Regular cardiac myocyte (primary cell): ENCODE measurements at places on chromosomes 5 and 9. TPM values are rescaled to one million over a fixed set of nuclear protein-coding genes. Genes with fewer than 3 reads are reported as not detected.

Gene GLRA1
- total RNA-seq: not detected in 2 replicates

Gene CCNO
- under 0.01 and 0.56 TPM in 2 replicates for total RNA-seq

Gene ZFP2
- under 0.01 and 0.28 TPM in 2 replicates for total RNA-seq

Gene LMNB1
- total RNA-seq: 14.9 and 98.2 TPM in 2 replicates

Gene LRRC19
- total RNA-seq: not detected in 2 replicates

Gene PPP2R2B
- total RNA-seq: 1.7 TPM in 1 of 2 replicates, not detected in the other

Gene HSPA5
- 355 and 538 TPM in 2 replicates for total RNA-seq

Gene LCNL1
- 0.85 TPM in 1 of 2 replicates, not detected in the other for total RNA-seq

Gene CDC20B
- 0.19 and 0.56 TPM in 2 replicates for total RNA-seq

Gene ZNF483
- 1.2 and 2.0 TPM in 2 replicates for total RNA-seq

Gene PCDHB1
- not detected in 2 replicates for total RNA-seq

Gene SLCO6A1
- total RNA-seq: not detected in 2 replicates

Gene CATSPER3
- 0.38 TPM in 1 of 2 replicates, not detected in the other for total RNA-seq

Gene KIF12
- under 0.01 and 0.38 TPM in 2 replicates for total RNA-seq

Gene NFX1
- total RNA-seq: 18.6 and 19.4 TPM in 2 replicates

Gene SLC34A1
- total RNA-seq: not detected in 2 replicates
